Activated CD4-positive, CD25-positive, alpha-beta regulatory T cell treated with anti-CD3 and anti-CD28 coated beads, Interleukin-2, amount 50 U/mL, for 16 hours (primary cell): ENCODE measurements at places on chromosomes 3 and 15.
A peak's percentile ranks its signal among the peaks of the same experiment; 100 is the strongest.

DNA sequence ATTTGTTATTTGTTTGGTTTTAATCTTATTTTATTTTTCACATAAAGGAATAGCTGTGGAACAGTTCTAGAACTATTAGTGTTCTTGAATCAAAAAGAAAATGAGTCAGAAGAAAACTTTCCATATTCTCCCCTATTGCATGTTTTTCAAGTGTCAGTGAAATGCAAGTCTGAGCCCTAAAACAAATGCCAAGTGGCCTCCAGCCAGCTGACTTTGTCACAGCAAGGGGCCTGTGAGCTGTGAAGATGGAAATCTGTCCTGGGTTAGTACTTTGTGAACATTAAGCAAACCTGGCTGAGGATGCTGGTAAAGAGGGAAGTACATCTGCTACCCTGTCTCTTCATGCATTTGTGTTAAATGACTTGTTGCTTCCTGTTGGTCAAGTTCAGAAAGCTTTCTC, 14.2 kb downstream of the LRRC49 start:
- no peak for DNase-seq

DNA sequence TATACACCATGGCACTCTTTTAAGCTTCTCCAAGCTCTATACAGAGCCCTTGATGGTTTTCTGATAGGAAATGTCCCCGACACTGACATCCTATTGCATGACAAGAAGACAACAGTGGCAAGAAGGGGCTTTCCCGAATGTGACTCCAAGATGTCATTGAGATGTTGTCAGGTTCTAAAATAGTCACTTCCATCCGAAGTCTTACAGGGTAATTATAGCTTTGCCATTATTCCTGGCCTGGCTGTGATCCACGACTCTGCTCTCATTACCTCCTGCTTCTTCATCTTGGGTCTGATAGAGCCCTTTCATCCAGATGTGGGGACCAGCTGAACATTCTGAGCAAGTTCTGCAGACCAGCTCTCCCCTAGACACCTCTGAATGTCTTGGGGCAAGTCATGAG, 40.6 kb upstream of the ADAMTS9 start:
- DNase-seq = no peak

GRCh38 chr3:47082519-47082918, 81.4 kb downstream of the SETD2 start:
- DNase-seq = no peak

GRCh38 chr3:112092496-112093179, 6.4 kb downstream of the C3orf52 start:
- DNase-seq = no peak

DNA sequence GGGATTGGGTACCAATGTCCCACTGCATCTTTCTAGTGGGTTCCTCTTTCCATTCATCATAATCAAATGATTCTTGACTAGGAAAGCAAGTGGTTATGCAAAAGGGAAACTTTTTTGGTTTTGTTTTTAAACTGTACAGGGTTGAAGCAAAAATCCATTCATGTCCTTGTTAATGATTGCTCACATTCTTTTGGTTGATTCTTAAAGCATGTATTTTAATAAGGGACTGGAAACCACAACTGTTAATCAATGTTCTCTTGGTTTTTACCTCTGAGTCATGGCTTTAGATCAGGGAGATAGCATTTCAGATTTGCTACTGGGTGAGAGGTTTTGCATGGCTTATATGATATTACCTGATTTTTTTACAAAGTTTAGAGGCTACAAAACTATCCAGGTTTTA, 371.7 kb upstream of the RGMA start:
- no peak for DNase-seq

GRCh38 chr3:36600404-36600803, 163.9 kb downstream of the DCLK3 start:
- DNase-seq = no peak

DNA sequence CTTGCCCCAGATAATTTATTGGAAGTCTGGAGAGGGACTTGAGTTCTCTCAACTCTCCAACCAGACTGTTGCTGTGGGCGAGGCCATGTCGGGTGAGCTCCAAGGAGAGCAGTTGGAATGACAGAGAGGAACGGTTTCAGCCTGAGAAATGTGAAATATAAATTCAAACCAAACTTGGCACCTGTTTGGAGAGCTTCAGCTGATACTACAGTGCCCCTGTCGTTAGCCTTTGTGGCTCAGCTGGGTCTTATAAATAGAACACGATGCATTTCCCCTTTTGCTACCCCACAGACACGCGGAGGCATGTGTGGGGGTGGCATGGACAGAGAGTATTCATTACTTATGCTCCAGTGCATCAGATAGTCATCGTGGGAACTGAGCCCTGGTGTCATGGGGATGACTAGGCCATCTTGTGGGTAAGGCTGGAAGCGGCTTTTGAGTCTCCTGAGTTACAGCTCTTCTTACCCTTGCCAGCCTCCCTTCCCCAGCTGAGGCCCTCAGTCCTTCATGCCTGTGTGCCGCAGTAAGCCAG, 15.6 kb downstream of the SMAD3 start:
- peak; percentile 47 for DNase-seq

GRCh38 chr15:68439506-68439905, 7.5 kb upstream of the ITGA11 start:
- DNase-seq = no peak

GRCh38 chr3:128515967-128516366, 23.0 kb upstream of the GATA2 start:
- DNase-seq = no peak

- DNase-seq = no peak
These were observed 569.2 kb downstream of the ZBBX start for GRCh38 chr3:166810741-166811445.

DNA sequence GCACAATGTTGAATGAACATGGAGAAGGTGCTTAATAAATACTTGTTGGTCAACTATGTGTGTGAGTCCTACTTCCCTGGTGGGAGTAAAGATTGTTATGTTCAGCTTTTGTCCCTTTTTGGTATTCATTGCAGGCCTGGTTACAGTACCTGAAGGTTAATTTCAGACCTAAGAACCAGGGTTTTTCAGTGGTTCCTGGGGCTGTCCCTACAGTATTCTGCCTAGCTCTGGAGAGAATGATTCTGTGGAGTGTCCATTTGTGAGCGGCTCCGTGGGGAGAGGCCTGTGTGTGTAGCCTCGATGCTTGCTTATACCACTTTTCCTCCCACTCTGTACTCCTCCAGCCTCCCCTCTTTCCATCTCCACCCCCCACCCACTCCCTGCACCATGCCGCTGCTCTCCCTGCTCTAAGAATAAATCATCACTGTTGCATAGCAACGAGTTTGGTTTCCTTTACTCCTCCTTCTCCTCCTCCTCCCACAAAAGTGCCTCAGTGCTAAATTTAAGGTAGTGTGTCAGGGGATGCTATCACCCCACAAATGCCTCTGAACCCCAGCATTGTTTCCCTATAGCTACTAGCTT, 150.6 kb upstream of the ROPN1 start:
- no peak for DNase-seq

DNA sequence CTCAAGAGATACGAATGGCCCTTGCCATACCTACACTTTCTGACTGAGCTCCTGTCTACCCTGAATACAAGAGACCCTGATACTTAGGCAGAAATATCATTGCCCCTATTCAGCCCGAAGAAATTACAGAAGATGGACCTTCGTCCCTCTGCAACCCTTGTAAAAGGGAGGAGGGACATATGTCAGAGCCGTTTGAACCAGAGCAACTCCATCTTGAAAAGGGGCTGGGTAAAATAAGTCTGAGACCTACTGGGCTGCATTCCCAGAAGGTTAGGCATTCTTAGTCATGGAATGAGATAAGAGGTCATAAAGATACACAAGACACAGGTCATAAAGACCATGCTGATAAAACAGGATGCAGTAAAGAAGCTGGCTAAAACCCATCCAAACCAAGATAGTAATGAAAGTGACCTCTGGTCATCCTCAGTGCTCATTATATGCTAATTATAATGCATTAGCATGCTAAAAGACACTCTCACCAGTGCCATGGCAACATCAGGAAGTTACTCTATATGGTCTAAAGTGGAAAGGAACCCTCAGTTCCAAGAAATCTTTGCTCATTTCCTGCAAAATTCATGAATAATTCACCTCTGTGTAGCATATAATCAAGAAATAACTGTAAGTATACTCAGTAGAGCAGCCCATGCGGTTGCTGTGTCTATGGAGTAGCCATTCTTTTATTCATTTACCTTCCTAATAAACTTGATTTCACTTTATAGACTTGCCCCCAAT, 49.7 kb upstream of the GPD1L start:
- no peak for DNase-seq

GRCh38 chr15:56788359-56788758, 55.0 kb upstream of the ZNF280D start:
- no peak for DNase-seq

- DNase-seq = no peak
These were observed 995 bp downstream of the CHST14 start for GRCh38 chr15:40471808-40472150.
